NCI-H1694 treated with DMSO at 0.1 percent for 48 hours (cell line): ENCODE measurements at places on chromosomes 6 and 20.

- no peak for DNase-seq
These were observed 213.8 kb upstream of the AGPAT4 start for GRCh38 chr6:161487694-161488093.

GRCh38 chr6:156840136-156840535, 63.0 kb downstream of the ARID1B start:
- DNase-seq: no peak

DNA sequence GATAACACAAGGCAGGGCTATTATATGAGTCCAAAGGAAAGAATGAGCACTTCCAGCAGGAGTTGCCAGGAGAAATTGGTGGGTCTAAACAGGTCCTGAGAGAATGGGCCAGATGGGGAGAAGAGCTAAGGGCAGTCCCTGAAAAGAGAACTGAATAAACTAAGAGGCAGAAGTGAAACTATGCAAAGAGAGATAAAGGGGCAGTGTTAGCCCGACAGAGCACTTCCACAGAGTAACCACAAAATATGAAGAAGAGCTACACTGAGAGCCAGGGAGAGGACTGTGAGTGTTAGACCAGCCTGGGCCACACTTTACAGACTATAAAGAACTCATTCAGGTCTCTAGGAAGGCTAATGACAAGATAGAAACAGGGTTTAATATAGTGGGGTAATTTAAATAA, 43.8 kb downstream of the RALGAPA2 start:
- no peak for DNase-seq

- no peak for DNase-seq
These were observed 51.8 kb upstream of the MYB start for GRCh38 chr6:135129136-135129856.

DNA sequence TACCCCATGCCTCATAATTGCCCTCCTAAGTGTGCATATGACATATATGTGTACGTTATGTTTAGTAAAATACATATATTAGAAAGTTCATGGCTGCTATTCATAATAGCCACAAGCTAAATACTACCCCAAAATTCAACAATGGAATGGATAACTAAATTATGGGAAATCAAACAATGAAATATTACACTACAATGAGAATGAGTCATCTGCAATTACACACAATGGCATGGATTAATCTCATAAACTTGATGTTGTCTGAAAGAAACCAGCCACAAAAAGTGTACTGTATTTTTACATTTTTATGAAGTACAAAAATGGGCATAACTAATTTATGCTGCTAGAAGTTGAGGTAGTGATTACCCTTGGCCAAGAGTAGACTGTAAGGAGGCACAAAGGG, 477.0 kb downstream of the HAO1 start:
- DNase-seq: no peak

- no peak for DNase-seq
These were observed 36.9 kb upstream of the CD93 start for GRCh38 chr20:23122796-23123655.

GRCh38 chr6:35478259-35478658, 10.1 kb downstream of the RPL10A start:
- no peak for DNase-seq

DNA sequence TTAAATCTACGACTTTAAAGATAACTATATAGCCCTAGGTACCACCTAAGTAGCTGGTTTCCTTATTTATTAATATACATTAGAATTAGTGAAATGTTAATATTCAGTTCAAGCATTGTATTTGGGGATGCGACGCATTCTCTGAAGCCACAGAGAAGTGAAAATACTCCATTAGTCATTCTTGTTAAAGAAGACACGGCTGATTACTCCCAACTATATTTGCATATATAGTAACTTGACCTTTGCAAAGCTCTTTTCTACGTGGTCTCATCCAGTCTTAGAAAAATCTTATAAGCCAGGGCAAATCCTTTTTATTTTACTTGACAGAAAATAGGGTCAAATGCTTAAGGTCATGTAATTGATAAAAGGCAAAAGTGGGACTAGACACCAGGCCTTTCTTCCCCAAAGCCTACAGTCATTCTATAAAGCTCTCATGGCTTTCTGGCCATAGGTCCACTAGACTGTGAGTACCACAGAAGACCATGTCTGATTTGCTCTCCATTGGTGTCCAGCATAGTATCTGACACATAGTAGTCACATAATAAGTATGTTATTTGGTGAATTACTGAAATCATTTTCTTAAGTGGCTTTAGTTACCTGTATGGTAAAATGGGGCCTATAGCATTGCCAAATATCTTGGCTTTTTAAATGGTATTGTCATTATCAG, 11.3 kb downstream of the ZHX3 start:
- no peak for DNase-seq

DNA sequence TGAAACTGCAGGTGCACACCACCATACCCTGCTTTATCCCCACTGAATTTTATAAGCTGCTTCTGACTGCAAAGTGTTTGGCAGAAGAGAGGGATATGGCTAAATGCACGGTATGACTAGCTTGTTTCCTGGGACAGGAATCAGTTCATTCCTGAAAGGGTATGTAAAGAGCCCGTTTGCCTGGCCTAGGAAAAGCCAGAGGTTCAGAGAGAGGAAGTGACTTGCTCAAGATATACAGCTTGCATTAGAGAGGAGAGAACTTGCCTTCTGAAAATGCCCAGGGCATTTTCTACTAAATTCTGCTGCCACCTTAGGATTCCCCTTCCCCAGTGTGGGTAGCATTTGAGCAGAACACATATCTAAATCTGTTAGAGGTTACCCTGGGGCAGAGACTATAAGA, 683 bp upstream of the GCNT2 start:
- DNase-seq: no peak

DNA sequence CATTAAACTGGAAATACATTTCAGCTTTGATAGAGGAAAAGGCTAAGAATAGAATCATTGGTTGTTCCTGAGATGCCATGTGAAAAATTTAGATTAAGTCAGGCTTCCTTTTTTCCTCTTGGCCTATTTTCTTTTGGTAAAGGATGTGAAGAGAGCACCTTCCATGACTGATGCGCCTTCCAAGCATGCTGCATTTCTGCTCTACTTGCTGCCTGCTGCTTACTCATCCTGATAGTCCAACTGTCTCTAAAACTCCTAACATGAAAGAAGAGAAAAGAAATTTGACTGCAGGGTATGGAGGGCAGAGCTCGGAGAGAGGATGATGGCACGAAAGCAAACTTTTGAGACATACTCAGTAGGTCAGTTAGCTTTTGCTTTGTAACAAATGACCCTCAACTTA, 28.8 kb downstream of the SNAP25 start:
- DNase-seq: no peak

GRCh38 chr6:113015249-113015648, 668.1 kb downstream of the RFPL4B start:
- no peak for DNase-seq

GRCh38 chr20:4573564-4574355, 147.9 kb upstream of the PRND start:
- DNase-seq: no peak

- no peak for DNase-seq
These were observed 49.2 kb downstream of the RNGTT start for GRCh38 chr6:88914180-88914579.

DNA sequence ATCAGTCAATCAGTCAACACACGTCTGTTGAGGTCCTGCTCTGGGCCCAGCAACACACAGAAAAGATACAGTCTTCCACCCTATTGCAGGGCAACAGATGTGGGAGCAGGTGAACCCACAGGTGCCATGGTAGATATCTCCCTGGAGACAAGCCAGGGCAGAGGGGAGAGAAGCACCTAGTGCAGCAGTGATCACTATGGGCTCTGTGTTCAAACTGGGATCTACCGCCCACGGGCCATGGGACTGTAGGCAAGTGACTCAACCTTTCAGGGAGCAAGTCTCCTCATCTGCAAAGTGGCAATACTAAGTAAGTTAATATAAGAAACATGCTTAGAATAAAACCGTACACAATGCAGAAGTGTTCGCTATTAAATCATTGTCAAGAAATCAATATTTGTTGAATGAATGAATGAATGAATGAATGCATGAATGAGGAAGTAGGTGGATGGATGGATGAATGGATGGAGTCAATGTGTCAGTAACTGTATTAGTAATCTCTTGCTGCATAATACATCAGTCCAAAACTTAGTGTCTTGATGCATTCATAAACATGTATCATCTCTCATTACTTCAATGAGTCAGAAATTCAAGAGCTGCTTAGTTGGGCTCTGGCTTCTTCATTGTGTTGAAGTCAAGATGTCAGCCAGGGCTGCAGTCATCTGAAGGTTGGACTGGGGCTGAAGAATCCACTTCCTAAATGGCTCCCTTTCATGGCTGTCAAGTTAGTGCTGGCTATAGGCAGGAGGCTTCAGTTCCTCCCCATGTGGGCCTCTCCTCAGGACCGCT, 31.9 kb upstream of the NFATC2 start:
- no peak for DNase-seq

DNA sequence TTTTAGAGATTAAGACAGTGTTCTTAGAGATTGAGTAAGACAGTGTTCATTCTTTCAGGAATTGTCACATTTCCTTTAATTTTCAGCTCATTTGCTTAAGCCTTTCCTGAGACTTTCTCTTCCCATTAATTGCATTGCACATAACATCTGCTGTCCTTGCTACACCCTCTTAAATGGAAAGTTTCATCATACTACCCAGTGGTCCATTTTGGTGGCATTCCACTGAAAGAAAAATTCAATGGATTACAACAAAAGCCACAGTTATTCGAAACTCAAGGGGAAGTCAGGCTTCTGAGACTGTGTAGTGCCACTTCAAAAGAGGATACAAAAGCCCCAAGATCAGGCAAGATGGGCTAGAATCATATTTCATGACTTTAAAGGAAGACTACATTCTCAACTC, 64.0 kb downstream of the RSPO3 start:
- no peak for DNase-seq

DNA sequence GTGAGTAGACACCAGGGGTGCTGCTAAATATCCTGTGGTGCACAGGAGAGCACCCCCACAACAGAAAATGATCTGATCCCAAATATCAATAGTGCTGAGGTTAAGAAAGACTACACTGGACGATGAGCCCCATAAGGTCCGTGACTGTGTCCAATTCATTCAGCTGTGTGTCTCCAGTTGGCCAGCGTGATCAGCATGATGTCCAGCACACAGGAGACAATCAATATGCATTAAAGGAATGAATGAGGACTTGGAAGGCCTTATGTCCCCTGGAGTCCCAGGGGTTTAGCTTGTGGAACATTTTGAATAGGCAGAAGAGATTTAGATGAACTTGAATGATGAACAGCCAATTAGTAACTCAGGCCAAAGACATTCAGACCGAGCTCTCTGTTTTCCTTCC, 6.3 kb downstream of the PPP1R16B start:
- no peak for DNase-seq

DNA sequence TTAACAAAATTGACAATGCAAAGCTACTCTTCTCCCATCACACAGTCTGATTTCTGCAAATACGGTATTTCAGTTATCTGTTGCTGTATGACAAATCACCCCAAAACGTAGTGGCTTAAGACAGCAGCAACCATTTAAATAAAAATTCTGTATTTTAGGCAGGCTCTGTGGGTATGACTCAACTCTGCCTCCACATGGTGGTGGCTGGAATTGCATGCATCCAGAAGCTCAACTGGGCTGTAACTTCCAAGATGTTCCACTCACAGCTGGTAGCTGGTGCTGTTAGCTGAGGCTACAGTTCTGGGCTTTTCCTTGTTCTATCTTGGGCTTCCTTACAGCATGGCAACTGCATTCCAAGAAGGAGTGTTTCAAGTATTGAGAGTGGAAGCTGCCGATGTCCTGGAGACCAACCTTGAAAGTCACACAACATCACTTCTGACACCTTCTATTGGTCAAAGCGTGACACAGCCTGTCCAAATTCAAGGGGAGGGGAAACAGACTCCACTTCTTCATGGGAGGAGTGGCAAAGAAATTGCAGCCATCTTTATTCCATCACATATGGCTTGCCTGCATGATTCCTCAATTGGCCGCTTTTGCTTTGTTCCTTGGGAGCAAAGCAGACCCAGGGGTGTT, 39.7 kb upstream of the TULP1 start:
- DNase-seq: peak; percentile 14

DNA sequence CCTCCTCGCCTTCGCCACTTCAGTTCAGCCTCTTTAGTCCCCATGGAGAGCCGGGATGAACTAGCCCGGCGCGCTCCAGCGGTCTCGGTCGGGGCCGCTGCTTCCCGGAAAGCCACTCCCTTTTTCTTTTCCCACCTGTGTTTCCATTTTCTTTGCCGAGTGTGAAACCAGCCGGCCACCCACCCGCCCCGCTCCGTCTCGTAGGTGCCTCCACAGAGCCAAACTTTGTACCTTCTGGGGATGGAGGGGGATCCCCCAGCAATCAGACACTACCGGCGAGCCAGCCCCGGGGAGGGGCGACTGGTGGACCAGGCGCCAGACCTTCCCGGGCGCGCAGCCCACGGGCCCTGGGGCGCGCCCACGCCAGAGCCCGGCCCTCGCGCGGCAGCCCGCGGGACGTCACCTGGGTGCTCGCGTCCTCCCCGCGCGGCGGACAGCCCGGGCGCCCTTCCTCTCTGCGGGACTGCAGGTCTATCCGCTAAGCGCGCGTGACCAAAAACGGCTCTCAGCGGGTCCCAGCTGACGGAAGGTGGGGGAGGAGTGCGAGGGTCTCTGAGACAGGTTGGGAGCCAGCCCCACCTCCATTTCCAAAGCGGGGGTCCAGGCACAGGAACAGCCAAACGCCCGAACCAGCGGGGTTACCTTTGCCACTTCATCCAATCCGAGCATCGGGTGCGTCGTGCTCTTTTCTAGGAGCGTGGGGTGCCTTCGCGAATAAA, at the start of gene MCHR2:
Gene MCHR2, minus strand, starts transcription at position 691 of the 719 bp plus-strand sequence. CDS start 38,076 bp downstream, outside the sequence.
- no peak for DNase-seq

GRCh38 chr20:40304119-40304613, 384.9 kb downstream of the MAFB start:
- DNase-seq: no peak

DNA sequence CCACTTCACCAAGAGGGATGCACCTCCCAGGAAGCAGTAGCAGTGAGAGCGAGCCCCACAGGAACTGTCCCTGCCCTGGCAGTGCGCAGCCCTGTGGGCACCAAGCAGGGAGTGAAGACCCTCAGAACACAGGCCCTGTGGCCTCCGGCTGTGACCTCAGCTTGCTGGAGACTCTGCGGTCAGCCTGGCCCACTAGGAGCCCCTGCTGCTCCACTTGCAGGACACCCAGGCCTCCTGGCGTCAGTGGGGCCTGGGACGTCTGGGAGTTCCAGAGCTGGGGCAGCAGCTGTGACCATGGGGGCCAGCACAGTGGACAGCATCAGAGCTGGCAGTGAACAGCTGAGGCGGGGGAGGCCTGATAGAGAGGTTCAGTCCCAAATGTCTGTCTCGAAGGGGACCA, 28.3 kb downstream of the PXDC1 start:
- no peak for DNase-seq

DNA sequence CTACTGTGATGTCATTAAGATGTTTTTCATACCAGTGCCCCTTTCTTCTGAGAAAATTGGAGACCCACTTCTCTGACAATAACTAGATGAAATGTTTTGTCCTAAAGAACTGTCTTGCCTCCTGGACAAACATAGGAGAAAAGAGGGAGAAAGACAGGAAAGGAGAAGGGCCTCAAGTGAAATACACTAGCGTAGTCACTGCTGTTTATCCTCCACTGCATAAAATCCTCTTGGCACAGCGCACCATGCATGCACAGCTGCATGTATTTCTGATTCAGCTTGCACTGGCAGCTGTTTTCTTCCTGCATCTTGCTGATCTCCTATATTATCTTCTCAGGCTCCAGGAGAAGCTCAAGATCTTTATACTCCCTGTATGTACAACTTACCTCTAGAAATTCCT, 158.0 kb upstream of the BMP5 start:
- DNase-seq: no peak
